Right lobe of liver (tissue), 6 donors: ENCODE measurements at places on chromosomes 6 and 20.

- H3K27ac ChIP-seq, result peak overlapping the region; percentile 40
- peak overlapping the region; percentile 41 for H3K4me3 ChIP-seq
- H3K4me1 ChIP-seq, result no peaks in the 10 kb centered on the region
Measured at GRCh38 chr20:11687546-11688292, 230.0 kb upstream of the BTBD3 start.

GRCh38 chr6:156280065-156280464, 497.1 kb upstream of the ARID1B start:
- no peaks in the 10 kb centered on the region for H3K27me3 ChIP-seq
- H3K4me3 ChIP-seq, result no peak overlapping the region
- no peaks in the 10 kb centered on the region for H3K4me1 ChIP-seq
- H3K27ac ChIP-seq, result no peak overlapping the region
- no peak for DNase-seq

DNA sequence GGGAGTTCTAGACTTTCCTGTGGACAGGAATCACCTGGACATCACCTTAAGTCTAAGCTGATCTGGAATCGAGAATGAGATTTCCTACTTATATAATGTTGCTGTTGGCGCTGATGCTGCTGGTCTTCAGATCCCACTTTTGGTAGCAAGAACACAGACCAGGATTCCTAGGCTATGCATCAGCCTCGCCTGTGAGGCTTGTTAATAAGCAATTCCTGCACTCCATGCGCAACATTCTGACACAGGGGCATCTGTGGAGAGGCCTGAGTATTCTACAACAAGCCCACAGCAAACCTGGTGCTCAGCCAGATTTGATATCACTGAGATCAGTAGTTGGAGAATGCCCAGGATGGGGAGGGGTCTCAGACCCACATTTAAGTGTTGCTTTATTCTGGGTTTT, 52.0 kb upstream of the TRIM26 start:
- H3K27ac ChIP-seq, result no peak overlapping the region
- no peak overlapping the region for H3K4me3 ChIP-seq
- no peaks in the 10 kb centered on the region for H3K27me3 ChIP-seq
- H3K4me1 ChIP-seq, result no peaks in the 10 kb centered on the region
- DNase-seq, result no peak

DNA sequence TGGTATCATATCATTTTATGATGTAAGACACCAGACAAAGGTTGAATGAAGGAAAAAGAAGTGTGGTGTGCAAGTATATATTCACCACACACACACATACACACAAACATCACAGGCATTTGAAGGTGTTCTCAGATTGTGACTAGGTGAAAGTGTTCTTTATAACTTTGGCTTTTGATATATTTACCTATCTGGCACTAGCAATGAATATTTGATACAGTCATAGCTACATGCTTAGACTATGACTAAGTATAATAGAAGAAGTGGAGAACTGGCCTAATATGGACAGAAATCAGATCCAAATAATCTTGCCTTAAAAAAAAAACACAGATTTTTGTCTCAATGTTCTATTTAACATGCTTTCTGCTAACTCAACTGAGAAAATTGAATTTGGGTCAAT, 809.9 kb downstream of the KIF16B start:
- no peak for DNase-seq
- H3K4me3 ChIP-seq, result no peak overlapping the region
- no peaks in the 10 kb centered on the region for H3K27me3 ChIP-seq
- no peaks in the 10 kb centered on the region for H3K4me1 ChIP-seq
- H3K27ac ChIP-seq, result no peak overlapping the region
- H3K36me3 ChIP-seq, result no peaks in the 10 kb centered on the region

- H3K27ac ChIP-seq, result no peak overlapping the region
- DNase-seq, result no peak
- no peak overlapping the region for H3K4me3 ChIP-seq
- H3K27me3 ChIP-seq, result no peaks in the 10 kb centered on the region
Measured at GRCh38 chr6:158184608-158185007, 16.5 kb downstream of the GTF2H5 start.

- no peak overlapping the region for H3K27ac ChIP-seq
- H3K36me3 ChIP-seq, result peaks cover 9% of the 10 kb centered on the region
- no peaks in the 10 kb centered on the region for H3K4me1 ChIP-seq
- no peak overlapping the region for H3K4me3 ChIP-seq
- no peak for DNase-seq
Measured at GRCh38 chr6:166318649-166319600, 10.7 kb upstream of the PRR18 start.

DNA sequence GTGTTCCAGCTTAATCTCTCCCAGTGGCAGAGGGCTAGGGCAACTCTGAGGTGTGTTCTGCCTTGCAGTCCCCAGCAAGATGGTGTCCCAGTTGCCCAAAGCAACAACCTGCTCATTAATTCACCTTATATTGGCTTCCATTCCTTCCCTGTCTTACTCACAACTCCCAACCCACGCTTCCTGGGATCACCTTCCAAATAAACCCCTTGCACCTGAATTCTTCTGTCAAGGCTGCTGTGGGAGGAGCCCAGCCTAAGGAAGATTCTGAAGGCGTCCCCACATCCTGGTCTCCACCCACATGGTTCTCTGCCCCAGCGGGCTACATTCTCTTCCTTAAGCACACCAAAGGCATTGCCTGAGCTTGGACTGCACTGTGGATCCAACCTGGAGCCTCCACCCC, 116.6 kb upstream of the MAFB start:
- no peaks in the 10 kb centered on the region for H3K36me3 ChIP-seq
- no peak for DNase-seq
- H3K27me3 ChIP-seq, result no peaks in the 10 kb centered on the region
- no peak overlapping the region for H3K27ac ChIP-seq
- H3K4me3 ChIP-seq, result no peak overlapping the region
